ENCODE measurements at places on chromosomes 3 and 15.

- DNase-seq, result no peak
Measured at GRCh38 chr15:41996921-41997592, 23.8 kb downstream of the PLA2G4E start.

DNA sequence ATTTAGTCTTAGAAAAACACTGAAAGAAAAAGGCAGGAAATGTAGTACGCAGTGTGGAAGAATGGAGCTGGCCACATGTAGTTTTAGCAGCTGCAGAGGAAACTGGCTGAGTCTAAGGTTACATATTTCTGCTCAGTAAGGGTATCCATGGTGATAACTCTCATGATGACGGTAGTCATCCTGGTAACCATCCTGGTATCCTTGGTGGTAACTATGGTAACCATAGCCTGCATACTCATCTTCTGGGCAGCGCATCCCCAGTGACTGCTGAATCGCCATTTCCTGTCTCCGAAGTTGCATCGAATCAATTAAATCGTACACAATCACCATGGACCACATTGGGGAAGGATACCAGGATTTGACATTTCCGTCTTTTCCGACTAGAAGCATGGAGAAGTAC lies 35.7 kb downstream of the CCDC80 start:
- no peak for DNase-seq

GRCh38 chr3:115553796-115554486 lies 69.4 kb upstream of the GAP43 start:
- no peak for DNase-seq

GRCh38 chr3:114872588-114872987 lies 274.5 kb downstream of the ZBTB20 start:
- no peak for DNase-seq
